Left ventricle myocardium inferior (tissue), 1 donor: ENCODE measurements at places on chromosomes 3 and 15.
A peak's percentile ranks its signal among the peaks of the same experiment; 100 is the strongest.

DNA sequence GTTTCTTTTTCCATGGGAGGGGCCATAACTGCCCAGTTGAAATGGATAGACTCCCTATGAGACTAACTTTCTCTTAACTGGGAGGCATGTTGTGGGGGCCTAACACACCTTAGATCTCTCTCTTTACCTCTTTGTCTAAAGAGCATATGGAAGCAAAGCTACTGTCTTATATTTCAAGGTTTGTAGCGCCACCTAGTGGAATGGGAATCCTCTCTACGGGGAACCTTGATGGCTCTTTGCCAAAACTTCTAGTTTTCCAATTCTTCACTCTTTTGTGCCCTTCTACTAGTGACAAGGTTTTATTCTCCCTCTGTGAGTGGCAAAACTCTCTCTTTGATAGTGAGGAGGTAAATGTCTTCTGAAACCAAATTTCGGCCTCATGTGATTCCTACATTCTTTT is 1030.4 kb upstream of the CADM2 start:
- DNase-seq: no peak

GRCh38 chr3:192279664-192280063 is 447.7 kb downstream of the FGF12 start:
- DNase-seq: no peak

DNA sequence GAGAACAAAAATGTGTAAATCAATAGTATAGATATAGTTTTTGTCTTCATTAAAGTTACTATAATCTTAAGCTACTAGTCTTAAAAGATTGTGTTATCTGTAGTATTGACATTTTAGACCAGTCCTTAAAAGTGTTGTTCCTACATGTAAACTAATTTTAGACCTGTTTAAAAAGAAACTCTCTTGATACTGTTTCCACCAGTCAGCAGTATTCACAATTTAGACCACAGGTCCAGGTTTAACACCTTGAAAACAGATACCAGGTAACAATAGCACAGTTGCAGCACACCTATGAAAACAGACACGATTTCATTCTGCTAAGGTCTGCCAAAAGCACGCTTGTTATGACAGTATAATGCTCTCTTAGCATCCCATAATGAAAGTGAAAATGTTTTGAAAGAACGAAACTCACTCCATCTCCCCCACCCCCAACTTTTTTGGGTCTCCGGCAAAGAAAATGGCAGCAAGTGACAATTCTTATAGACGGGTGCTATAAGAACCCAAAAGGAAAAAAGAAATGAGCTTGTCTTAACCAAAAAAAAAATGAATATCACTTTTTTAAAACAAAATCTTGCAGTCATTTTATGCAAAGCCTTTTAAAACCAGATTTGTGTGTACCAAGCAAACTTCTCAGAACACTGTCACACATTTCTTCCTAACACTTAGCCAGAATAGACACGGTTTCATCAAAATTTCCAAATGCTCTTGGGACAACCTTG is 1.6 kb downstream of the EIF4E3 start:
- no peak for DNase-seq

- DNase-seq: no peak
Observed at GRCh38 chr3:195877136-195877715, 31.1 kb downstream of the TNK2 start.

- DNase-seq: no peak
Observed at GRCh38 chr15:78192826-78193594, 41.4 kb downstream of the ACSBG1 start.

- no peak for DNase-seq
Observed at GRCh38 chr3:179036626-179037300, 34.8 kb downstream of the ZMAT3 start.

DNA sequence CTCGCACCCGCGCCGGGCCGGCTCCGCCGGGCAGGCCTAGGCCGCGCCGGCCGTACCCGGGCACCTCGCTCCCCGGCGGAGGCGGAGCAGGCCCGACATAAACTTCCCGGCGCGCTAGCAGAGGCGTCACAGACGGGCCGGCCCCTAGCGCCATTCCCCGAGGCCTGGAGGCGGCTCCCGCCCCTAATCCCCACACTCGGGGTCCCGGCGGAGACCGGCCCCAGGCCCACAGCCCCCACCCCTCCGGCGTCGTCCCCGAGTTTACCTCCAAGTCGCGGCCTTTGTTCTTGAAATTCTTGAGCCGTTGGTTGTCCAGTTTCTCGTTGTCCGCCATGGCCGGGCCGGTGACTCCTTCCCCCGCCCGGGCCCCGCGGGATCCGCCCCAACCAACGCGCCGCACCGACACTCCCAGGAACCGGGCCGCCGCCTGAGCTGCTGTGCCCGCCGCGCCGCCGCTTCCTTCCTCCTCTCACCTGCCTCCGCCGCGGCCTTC is 376 bp downstream of the KPNA4 start:
- peak; percentile 72 for DNase-seq

GRCh38 chr3:183537295-183537730 is 18.2 kb downstream of the KLHL6 start:
- DNase-seq: peak; percentile 22

- no peak for DNase-seq
Observed at GRCh38 chr3:105823149-105823867, 45.5 kb downstream of the CBLB start.

GRCh38 chr15:29105151-29105854 is 164.3 kb downstream of the NSMCE3 start:
- DNase-seq: no peak

GRCh38 chr15:64775551-64776401 is at the start of gene RBPMS2:
RBPMS2 (minus strand) TSS chr15:64775589; CDS start chr15:64775319, 270 bp downstream.
- DNase-seq: peak; percentile 49

- no peak for DNase-seq
Observed at GRCh38 chr15:55434989-55435825, 26.9 kb downstream of the PIERCE2 start.

GRCh38 chr3:120552184-120553172 is 43.7 kb upstream of the NDUFB4 start:
- DNase-seq: peak; percentile 45
